ENCODE measurements at places on chromosomes 3 and 15. TPM values are rescaled to one million over a fixed set of nuclear protein-coding genes. Genes with fewer than 3 reads are reported as not detected.

The C3orf20 gene
- total RNA-seq: 0.35 TPM

The DLG1 gene
- 91.3 TPM for total RNA-seq

The ARPP19 gene
- total RNA-seq: 98.5 TPM

DNA sequence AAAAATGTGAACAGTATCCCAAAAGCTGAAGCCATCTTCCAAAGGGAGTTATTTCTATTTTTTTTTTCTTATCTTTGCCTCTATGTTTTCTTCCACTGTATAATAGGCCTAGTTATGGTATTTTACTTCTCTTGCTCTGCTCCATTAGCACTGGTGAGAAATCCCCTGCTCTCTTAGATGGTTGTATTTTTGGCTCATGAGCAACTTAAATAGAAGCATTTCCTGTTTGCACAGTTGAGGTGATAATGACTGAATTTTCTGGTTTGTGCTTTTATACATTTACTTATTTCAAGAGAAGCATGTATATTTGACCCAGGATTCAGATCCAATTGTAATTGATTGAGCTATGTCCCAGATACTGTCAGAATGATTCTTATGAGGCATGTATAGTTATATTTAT is 61.6 kb upstream of the CD200R1L start:
- H3K27ac ChIP-seq: peak overlapping the region; percentile 49
- no peak for DNase-seq
- H3K4me3 ChIP-seq: no peak overlapping the region
- H3K27me3 ChIP-seq: no peaks in the 10 kb centered on the region
- peaks cover 23% of the 10 kb centered on the region for H3K4me1 ChIP-seq
- H3K36me3 ChIP-seq: no peaks in the 10 kb centered on the region

The TIGIT gene
- total RNA-seq: 11.1 TPM

The TCAIM gene
- 17.0 TPM for total RNA-seq

The SLC24A5 gene
- total RNA-seq: not detected

- DNase-seq: no peak
- H3K27me3 ChIP-seq: no peaks in the 10 kb centered on the region
- no peak overlapping the region for H3K27ac ChIP-seq
- peaks cover 4% of the 10 kb centered on the region for H3K4me1 ChIP-seq
- no peak overlapping the region for H3K4me3 ChIP-seq
Observed at GRCh38 chr3:115577000-115577399, 46.3 kb upstream of the GAP43 start.

The DYNLT2B gene
- 5.9 TPM for total RNA-seq

- no peaks in the 10 kb centered on the region for H3K4me1 ChIP-seq
- no peaks in the 10 kb centered on the region for H3K27me3 ChIP-seq
- no peak overlapping the region for H3K4me3 ChIP-seq
- no peak for DNase-seq
- no peak overlapping the region for H3K27ac ChIP-seq
Observed at GRCh38 chr3:168312984-168313383, 217.3 kb upstream of the GOLIM4 start.
